ENCODE measurements at places on chromosomes 5 and 9.

DNA sequence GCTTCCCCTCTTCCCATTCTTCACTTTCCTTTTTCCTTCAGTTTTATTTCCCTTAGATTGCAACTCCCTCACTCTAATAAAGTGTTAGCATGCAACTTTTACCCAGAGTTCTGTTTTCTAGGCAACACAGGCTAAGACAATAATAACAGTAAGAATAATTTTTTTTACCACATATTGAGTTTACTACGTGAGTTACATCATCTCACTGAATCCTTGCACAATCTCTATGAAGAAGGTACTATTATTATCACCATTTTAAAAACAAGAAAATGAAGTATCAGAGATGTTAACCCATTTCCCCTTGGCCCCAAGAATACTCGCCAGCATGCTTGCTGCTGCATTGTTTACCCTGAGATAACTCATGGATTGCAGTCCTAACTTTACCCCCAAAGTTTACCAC, 53.7 kb upstream of the SMIM32 start:
- DNase-seq = no peak

- DNase-seq = no peak
These were observed 22.2 kb upstream of the MYOT start for GRCh38 chr5:137845472-137845871.

GRCh38 chr5:167877114-167877722, 414.2 kb upstream of the WWC1 start:
- DNase-seq = no peak

DNA sequence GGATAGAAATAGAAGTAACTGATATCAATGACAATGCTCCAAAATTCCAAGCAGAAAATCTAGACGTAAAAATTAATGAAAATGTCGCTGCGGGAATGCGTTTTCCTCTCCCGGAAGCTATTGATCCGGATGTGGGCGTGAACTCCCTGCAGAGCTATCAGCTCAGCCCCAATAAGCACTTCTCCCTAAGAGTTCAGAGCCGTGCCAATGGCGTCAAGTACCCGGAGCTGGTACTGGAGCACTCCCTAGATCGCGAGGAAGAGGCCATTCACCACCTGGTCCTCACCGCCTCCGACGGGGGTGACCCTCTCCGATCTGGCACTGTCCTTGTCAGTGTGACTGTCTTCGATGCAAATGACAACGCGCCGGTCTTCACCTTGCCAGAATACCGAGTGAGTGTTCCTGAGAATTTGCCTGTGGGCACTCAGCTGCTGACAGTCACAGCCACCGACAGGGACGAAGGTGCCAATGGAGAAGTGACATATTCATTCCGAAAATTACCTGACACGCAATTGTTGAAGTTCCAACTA, 818 bp downstream of the PCDHGA10 start:
- DNase-seq = no peak

DNA sequence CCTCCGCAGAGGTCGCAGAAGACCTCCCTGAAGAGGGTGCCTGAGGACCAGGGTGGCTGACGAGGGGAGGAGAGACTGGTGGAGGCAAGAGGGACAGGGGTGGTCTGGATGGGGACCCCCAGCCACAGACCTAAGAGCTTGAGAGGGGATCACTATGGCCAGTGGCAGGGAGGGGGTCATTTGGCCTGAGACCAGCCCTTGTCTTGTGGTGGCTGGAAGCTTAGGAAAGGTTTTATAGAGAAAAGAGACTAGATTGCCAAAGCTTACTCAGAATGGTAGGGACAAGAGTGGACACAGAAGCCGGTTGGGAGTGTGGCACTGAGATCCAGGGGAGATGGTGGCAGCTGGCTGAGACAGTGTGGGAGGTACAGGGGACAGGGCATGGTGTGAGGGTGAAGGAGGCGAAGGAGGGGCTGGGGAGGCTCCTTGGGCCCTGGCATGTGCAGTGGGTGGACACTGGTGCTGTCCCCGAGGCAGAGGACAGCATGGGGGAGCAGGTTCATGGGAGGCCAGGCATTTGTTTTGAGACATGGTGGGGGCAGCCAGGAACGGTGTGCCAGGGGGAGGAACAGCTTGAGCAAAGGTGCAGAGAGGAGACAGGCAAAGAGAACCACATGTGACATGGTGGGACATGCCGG, 123.0 kb downstream of the C9orf50 start:
- no peak for DNase-seq

DNA sequence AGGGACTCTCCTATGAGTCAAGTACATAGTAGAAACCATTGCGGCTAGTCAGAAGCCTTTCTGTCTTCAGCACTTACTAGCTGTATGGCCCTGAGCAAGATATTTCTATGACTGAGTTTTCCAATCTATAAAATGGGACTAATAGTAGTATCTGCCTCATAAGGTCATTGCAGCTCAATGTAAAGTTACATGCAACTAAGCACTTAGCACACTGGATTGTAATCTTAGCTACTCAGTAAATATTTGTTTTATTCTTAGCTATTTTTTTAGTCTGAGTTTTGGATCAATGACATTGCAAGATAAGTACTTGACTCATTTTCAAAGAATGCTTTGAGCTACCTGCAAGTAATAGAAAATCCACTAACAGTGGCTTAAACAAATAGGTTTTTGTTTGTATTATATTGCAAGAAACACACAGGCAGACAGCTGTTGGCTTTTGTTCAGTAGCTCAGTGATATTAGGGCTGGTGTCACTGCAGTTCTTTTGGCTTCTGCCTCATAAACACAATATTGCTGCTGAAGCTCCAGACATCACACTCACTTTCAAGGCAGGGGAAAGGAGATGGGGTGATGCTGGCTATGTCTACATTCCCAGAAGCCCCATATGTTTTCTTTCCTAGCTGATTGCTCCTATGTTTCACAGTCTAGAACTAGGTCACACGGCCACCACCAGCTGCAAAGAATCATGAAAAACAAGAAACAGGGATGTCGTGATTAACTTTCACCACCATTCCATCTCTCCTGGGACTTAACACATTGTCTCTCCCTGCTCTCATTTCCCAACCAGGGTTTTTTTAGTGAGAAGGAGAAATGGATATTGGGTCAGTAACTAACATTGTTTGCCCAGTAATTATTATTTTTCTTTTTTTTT, 26.9 kb upstream of the FAT2 start:
- no peak for DNase-seq

- DNase-seq = no peak
These were observed 49.6 kb downstream of the RGS3 start for GRCh38 chr9:113513111-113513510.

DNA sequence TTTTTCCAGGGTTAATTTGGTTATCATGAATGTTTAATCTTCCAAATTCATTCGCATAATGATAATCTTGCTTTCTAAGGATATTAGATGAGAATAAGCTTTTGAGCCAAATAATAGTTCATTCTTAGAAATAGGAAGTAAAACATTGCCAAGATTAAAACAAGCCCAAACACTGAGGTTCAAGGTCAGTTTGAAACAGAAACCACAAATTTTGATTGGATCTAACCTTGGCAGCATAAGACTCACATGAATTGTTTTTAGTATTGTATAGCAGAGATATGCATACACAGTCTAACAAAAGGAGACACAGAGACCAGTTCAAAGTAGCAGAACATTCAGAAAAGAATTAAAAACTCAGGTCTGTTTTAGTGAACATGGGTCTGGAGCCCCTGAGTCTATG, 43.4 kb upstream of the VCAN start:
- DNase-seq = no peak
